Fibroblast of villous mesenchyme (primary cell): ENCODE measurements at places on chromosomes 6 and 20. TPM values are rescaled to one million over a fixed set of nuclear protein-coding genes. Genes with fewer than 3 reads are reported as not detected.
A peak's percentile ranks its signal among the peaks of the same experiment; 100 is the strongest.

- no peak for DNase-seq
Measured at GRCh38 chr6:148674306-148674705, 72.5 kb upstream of the UST start.

- peak; percentile 15 for DNase-seq
Measured at GRCh38 chr6:165834613-165835259, 171.7 kb upstream of the PDE10A start.

DNA sequence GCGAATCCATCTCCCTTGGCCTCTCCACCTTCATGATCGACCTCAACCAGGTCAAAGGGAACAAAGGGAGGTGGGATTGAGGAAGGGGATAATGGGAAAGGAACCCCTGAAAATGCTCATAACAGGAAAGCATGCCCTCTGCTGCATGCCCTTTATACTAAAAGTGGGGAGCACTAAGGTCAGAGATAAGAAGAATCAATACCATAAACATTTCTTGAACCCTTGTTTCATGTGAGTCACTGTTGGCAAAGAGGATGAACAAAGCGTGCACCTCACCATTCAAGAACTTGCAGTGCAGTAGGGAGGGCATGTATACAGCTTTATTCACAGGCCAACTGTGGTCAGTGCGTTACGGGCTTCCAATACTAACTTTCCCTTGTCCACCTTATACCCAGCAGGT is 1.7 kb upstream of the SAPCD1 start:
- no peak for DNase-seq

DNA sequence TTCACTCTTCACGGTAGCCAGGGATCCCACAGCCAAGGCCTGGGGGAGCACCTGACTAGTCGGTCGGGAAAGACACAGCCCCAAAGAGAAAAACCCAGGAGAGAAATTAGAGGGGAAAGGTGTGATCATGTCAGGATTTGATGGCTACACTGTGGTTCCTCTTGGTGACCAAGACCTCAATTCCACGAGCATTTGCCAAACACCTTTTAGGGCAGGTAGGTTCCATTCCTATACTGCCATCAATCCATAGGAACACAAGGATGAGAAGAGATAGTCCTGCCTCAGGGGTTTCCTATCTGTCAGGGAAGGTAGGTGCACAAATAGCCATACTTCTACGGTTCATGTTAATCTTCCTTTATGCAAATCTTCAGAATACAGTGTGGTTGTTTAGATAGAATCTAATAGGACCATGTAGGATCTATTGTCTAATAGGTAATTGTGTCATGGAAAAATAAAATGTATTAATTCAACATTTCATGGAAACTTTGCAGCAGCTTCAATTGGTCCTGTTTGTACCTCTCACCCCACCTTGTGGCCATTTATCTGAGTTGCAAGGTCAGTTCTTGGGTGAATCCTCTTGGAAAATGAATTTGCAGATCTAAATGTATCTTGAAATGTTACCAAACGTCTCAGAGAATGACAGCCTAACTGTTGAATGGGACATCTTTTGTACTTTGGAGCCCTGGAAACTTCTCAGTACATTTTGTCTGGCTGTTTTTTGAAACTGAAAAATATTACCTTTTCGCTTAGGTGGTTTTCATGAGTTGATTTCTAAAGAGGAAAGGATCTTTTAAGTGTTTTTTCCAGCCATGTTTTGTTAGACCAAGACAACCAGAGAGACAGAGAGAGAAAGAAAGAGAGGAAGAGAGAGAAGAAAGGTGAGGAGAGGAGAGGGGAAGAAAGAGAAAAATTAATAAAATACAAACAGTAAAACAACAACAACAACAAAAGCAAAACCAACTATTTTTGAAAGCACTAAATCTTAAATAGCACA is 33.7 kb upstream of the IYD start:
- peak; percentile 77 for DNase-seq

- peak; percentile 74 for DNase-seq
Measured at GRCh38 chr20:32727683-32728082, 15.6 kb downstream of the COMMD7 start.

RAD21L1 gene
- total RNA-seq: not detected in 2 replicates
